Vein endothelial cell (primary cell): ENCODE measurements at places on chromosomes 2 and 18. TPM values are rescaled to one million over a fixed set of nuclear protein-coding genes. Genes with fewer than 3 reads are reported as not detected.

Gene CGREF1
- 3.2 and 8.5 TPM in 2 replicates for total RNA-seq

Gene SLC16A14
- under 0.01 and 0.10 TPM in 2 replicates for total RNA-seq

Gene GREB1L
- 6.0 and 12.4 TPM in 2 replicates for total RNA-seq

Gene CFAP53
- under 0.01 and 0.10 TPM in 2 replicates for total RNA-seq

Gene INPP5D
- 26.1 and 34.3 TPM in 2 replicates for total RNA-seq

Gene CAB39
- 68.3 and 82.3 TPM in 2 replicates for total RNA-seq

Gene CCDC85A
- total RNA-seq, result 6.2 and 15.1 TPM in 2 replicates

Gene ADD2
- 1.2 and 1.3 TPM in 2 replicates for total RNA-seq

Gene SP5
- total RNA-seq, result under 0.01 TPM in 1 of 2 replicates, not detected in the other

Gene ANTXR1
- total RNA-seq, result 0.98 and 2.6 TPM in 2 replicates

Gene CCDC68
- 1.6 and 2.3 TPM in 2 replicates for total RNA-seq

Gene EML4
- 23.8 and 32.5 TPM in 2 replicates for total RNA-seq

Gene PCARE
- total RNA-seq, result not detected in 2 replicates

Gene SATB2
- 1.3 and 1.5 TPM in 2 replicates for total RNA-seq

Gene GKN2
- total RNA-seq, result 0.38 and 0.65 TPM in 2 replicates

Gene RGPD4
- not detected in 2 replicates for total RNA-seq

Gene CPO
- total RNA-seq, result 0.19 TPM in 1 of 2 replicates, not detected in the other

Gene TMEM163
- 0.33 and 0.67 TPM in 2 replicates for total RNA-seq

Gene MAP3K20
- total RNA-seq, result 17.0 and 24.1 TPM in 2 replicates

Gene DPY30
- total RNA-seq, result 59.4 and 62.1 TPM in 2 replicates

Gene RPRM
- not detected in 2 replicates for total RNA-seq

Gene CABYR
- total RNA-seq, result 1.6 and 4.1 TPM in 2 replicates

Gene PRKAG3
- total RNA-seq, result not detected in 2 replicates
